T-helper 17 cell (primary cell): ENCODE measurements at places on chromosomes 6 and 20.

DNA sequence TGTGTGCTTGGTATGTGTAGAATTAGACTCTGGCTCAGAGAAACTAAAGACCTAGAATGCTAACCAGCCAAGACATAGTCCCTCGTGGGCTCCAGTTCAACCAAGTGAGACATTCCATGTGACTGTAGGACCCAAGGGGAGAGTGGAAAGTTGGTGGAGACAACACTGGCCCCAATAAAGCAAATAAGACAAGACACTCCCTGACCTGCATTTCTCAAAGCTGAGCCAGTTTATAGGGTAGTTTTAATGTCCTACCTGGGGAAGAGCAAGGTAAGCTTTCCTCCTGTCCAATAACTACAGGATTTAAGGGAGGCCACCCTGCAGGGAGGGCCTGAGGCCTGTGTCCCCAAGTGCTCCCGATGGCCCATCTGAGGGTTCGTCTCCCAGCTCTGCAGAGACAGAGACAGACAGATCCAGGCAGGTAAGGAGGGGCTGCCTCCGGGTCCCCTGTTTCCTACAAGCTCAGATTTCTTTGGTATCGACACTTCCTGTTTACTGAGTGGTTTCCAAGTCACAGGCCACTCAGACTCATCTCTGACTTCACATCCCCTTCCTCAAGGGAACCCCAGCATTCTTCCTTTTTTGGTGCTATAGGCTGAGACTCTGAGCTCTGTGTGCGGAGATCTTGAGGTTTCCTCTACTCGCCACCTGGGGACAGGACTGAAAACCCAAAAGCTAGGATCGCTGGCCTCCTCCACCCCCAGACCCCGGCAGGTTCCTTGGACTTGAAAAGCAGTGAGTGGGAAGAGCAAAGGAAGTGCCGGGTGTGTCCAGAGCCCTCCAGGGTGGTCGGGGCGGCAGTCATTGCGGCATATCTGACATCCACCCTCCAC, 92.4 kb downstream of the PRND start:
- peak; percentile 41 for DNase-seq

- no peak for DNase-seq
Measured at GRCh38 chr6:39979461-39980328, 45.4 kb upstream of the MOCS1 start.

GRCh38 chr6:31328355-31328960, 28.5 kb downstream of the HLA-B start:
- no peak for DNase-seq

DNA sequence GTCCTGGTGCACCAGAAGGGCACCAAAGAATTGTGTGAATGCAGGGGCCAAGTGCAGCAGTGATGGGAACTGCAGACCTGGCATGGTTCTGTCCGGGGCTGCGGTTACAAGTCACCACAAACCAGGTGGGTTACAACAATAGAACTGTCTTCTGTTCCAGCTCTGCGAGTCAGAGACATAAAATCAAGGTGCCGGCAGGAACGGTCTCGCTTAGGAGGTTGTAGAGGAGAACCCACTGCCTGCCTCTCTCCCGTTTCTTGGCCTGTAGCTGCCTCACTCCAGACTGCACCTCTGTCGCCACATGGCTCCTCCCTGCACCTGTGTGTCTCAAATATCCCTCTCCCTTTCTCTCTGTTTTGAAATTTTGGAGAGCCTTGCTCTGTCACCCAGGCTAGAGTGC, 143.3 kb downstream of the TAF4 start:
- no peak for DNase-seq

GRCh38 chr20:10332656-10333415, 101.2 kb downstream of the MKKS start:
- no peak for DNase-seq

GRCh38 chr20:36498386-36499179, 42.7 kb upstream of the MYL9 start:
- DNase-seq = no peak

DNA sequence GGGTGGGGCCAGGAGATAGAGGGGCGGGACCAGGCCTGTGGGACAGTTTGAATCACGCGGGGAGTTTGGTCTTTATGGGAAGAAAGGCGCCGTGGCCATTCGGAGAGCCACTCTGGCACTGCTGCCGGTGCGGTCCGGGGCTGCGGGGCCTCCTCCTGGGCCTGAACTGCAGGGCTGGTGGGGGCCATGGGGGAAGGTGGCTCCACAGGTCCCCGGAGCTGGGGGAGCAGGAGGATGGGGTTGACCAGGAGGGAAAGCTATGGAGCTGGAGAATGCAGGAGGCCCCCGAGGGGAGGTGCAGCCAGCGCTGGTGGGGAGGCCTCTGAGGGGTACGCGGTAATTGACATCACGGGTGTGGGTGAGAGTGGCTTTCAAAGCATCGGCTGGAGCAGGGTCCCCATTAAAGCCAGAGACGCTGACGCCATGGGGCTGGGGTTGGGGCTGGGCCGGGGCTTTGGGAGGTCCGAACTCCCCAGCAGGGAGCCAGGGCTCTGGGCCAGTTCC, 1.8 kb upstream of the BHLHE23 start:
- DNase-seq = no peak

DNA sequence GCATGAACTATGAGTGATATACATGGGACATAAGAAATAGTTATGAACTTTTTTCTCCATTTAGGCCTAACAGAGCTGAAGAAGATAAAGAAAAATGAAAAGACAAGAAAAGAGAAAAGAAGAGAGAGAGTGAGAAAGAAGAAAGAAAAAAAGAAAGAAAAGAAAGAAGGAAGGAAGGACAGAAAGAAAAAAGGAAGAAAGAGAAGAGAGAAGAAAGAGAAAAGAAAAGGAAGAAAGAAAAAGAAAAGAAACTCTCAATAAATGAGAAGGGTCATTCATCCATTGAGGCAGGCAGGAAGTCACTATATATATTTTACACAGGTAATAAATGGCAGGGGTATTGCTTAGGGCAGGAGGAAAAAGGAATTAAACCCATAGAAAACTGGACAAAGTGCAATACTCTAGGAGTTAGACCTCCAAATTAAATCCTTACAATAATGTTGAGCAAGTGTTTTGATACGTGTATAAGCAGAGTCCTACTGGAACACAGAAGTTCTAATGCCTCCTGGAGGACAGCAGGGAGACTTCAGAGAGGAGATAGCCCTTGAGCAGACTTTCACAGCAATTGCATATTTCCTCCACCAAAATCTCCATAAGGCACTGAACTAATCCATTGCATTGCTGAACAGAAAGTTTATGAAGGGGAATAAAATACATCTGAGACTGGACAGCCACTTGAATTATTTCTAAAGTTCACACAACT, 86.4 kb upstream of the TENT5A start:
- no peak for DNase-seq

DNA sequence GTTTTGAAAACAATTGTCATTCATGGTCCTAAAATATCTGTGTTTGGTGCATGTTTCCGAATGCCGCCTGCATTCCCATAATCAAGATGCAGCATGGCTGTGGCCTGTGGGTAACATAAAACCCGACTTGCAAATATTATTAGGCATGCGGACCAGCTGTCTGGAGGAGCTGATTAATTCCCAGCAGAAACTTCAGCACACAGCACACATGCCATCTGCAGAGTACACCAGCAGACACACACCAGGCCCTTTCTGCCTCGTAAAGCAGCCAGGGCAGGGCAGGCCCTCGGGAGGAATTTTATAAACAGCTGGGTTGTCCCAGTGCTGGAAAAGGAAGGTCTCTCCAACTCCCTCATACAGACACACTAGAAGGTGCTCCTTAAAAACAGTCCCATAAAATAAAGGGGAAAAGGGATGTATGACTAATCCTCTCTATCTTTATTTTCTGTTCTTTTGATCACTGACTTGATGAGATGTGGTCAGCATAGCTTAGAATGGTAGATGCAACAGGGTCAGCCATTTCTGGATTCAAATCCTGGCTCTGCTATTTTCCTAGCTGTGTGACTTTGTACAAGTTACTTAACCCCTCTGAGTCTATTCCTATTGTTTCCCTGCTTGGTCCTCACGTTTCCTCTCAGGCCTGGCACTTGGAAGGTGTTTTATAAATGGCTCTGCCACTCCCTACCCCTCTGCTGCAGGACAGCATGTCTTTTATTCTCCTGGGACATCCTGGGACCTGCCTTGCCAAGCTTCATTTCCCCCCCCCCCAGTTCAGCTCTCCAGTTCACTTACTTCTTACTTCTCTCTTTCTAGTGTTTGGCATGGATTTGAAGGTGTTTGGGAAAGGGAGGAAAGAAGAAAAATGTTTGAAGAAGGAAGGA, 85.9 kb upstream of the TRAF3IP2 start:
- DNase-seq = no peak

- no peak for DNase-seq
Measured at GRCh38 chr6:147167576-147168461, 36.4 kb upstream of the STXBP5 start.

DNA sequence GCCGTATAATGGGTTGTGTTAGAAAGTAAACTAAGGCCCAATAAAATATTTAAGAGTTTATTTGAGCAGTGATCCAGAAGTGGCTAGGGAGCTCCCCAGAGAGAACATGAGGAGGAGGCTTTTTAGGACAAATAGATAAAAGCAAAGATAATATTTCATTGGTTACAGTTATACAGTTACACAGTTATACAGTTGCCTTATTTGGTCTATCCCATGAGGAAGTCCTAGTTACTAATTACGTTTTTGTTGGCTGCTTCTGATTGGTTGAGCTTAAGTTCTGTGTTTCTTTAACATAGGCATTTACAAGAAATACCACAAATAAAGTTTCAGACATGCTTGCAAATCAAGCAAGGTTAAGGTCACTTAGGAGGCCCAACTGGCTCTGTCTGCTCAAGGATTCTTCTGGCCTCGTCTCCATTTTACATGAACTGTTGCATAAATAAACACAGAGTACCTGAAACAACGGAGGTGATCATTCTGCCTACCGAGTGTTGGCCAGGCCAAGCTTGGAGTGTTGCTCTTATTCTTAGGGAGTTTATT, 7.0 kb downstream of the UBD start:
- no peak for DNase-seq

DNA sequence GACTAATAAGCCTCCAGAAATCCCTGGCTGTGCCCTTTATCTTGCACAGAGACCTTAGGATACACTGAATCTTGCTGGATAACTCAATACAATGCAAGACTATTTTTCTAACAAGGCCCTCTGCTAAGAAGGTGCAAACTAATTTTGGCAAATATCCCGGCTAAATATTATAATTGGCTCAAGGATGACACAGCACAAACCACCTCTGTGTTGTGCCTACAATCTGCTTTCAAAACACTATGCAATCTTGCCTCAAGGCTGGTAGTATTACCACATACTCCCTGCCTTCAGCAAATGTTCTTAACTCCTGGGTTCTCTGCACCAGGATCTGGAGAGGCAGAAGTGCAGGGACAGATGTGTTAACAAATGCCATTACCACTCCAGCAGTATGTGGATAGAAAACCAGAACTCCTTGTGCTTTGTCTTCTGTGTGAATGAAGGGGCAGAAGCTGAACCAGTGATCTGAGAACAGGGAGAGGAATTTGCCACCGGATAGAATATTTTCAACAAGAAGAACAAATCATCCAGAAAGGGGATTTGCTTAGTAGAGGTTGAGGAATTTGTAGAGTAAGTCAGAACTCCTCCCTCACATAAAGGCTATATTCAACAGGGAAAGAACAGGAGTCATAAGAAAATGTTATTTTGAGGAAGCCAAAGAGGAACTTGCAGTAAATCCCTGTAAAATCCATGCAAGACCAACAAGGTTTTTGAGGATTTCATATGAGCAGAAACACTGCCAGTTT, 74.1 kb upstream of the SLC4A11 start:
- DNase-seq = no peak

DNA sequence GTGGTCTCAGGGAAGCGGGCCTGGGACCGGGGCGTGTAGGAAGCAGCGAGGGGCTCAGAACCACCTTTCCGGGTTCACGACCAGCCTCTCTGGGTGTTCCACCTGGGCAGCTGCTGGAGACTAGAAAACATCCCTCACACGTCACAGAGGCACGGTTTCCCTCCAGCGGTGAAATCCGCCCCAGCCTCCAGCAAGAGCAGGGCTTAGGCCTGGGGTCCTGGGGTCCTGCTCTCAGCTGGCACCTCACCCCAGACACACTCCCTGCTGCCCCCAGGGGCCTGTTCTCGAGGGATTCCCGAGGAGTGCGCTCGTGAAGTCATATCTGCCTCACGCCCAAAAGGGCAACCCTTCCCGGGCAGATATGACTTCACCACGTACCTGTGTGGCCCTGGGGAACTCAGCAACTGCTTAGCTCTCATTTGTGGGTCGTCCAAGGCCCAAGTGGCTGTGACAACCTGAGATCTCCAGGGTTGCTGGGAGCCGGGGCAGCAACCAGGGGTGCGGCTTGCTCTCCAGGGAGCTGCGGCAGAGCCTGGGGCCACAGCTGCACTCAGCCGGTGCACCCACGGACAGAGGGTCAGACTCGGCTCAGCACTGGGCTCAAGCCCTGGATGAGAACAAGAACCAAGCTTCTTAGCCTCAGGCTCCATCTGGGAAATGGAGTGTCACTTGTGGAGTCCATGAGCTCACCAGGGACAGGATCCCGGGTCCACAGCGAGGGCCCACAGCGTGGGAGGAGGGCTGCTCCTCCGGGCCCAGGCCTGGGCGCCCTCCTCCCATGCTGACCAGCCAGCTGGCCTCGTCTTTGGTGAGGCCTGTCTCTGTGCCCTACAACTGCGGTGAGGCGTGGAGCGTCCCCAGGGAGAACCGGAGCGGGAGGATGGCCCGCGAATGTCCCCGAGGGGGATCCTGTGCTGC, 661 bp downstream of the FNDC11 start:
- no peak for DNase-seq

GRCh38 chr20:62703853-62704228, 4.8 kb upstream of the NTSR1 start:
- DNase-seq = no peak

GRCh38 chr6:16947375-16948015, 154.4 kb upstream of the STMND1 start:
- DNase-seq = no peak
